ENCODE measurements at places on chromosomes 7 and 10.

GRCh38 chr7:43631559-43631958, 48.7 kb downstream of the STK17A start:
- no peak for DNase-seq

GRCh38 chr7:87413951-87414793, 61.3 kb downstream of the ABCB4 start:
- DNase-seq, result peak; percentile 69

- no peak for DNase-seq
Observed at GRCh38 chr7:1920266-1920681, 250.2 kb downstream of the ELFN1 start.

GRCh38 chr7:29349362-29349761, 154.8 kb downstream of the CHN2 start:
- no peak for DNase-seq

GRCh38 chr7:29826530-29826822, 20.2 kb downstream of the WIPF3 start:
- no peak for DNase-seq

GRCh38 chr10:86325158-86325557, 41.4 kb downstream of the GRID1 start:
- no peak for DNase-seq

DNA sequence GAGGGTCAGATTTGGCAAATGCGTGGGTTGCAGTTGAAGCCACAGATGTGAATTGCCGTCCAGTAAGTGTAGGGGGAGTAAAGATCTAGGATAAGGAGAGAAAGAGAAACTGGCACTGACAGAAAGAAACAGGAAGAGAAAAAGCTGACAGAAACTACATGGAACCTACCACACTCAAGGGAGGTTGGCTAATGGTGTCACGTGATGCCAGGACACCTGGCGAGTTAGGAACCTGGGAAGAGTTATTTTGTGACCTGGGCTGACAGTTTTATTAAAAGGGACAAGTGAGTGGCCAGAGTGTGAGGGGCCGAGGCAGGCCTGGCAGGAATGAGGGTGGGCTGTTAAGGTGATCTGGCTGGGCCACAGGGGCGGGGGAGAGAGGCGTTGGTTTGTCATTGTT, 188.7 kb downstream of the ADARB2 start:
- no peak for DNase-seq

DNA sequence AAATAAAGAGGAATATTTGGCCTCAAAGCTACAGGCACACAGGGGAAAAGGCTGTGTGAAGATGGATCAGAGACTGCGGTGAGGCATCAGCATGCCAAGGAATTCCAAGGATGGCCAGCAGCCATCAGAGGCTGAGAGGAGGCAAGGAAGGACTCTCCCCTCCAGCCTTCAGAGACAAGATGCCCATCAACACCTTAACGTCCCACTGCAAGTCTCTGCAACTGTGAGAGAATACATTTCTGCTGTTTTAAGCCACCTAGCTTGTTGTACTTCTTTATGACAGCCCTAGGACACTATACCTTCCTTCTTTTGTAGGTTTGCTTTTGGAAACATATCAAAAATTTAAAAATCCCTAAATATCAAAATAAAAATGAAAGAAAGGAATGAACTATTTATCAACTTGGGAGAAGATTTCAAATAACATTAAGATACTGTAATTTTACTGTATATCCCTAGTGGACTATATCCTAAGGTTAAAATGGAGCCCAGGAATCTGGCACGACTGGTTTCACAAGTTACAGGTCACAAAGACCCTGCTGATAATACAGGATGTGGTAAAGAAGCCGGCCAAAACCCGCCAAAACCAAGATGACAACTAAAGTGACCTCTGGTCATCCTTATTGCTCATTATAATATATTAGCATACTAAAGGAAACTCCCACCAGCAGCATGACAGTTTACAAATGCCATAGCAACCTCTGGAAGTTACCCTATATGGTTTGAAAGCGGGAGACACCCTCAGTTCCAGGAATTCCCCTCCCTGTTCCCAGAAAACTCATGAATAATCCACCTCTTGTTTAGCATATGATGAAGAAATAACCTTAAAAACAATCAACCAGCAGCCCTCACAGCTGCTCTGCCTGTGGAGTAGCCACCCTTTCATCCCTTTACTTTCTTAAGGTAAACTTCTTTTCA, 185.2 kb downstream of the AVL9 start:
- DNase-seq, result peak; percentile 77

DNA sequence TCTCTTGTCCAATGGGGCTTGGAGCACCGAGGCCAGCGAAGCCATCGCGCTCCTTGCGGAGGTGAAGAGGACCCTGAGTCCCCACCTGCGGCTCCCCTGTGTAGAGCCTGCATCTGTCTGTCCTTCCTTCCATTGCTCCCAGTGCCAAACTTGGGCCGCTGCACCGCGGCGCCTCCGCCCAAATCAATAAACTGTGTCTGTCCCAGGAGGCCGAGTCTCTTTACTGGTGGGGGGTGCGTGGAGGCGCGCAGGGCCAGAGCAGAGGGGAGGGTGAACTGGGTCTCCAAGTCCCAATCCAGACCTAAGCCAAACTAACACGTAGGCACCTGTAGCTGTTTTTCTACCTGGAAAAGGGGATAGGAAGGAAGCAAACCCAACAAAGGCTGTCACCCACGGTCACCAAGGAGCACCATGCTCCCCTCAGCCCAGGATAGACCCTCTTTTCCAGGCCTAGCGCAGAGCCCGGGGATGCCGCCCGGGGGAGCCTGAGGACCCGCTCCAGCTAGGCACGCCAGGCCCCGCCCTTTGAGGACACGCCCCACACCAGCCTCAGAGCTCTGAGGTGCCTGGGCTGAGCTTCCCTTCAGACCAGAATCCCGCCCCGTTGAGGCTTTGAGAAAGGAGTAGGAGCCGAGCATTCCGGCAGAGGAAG, 1.2 kb upstream of the CHAT start:
- DNase-seq, result no peak

GRCh38 chr7:47422611-47423010, 159.3 kb downstream of the TNS3 start:
- no peak for DNase-seq

GRCh38 chr7:7434329-7434728, 101.3 kb downstream of the COL28A1 start:
- no peak for DNase-seq

DNA sequence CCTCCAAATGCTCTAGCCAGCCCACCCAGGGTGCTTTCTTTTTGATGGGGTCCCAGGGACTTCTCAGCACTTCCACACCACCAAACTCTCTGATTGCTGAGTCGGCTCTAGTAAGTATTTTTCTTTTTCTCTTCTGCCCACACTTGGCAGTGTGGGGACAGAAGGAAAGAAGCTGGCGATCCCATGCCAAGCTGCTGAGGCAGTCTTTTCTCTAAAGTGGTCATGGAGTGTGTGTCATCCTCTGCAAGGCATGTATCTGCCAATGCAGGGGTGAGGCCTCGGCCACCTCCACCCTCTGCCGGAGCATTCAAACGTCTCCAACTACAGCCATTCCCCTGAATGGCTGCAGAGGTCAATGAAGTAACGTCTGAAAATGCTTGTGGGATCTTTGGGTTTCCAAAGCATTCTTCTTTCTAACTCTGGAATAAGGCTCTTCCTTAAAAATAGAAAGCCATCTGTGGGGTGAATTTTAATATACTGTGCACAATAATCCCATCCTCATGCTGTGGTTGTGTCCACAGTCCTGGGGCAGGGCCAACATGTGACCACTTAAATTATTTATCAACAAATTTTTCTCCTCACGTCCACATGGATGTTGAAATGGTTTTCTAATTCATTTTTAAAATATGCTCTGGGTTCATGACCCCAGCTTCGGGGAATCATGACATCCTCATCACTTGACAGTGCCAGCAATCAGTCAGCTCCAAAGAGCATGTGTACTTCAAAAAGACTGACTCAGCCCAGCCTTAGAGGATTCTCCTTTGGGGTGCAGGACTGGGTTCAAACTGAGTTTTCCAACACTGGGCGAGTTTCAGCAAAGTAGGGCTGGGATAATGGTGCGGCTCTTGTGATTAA, 171.3 kb upstream of the ITGB1 start:
- DNase-seq, result peak; percentile 69

- DNase-seq, result no peak
Observed at GRCh38 chr10:61618388-61618961, 44.3 kb upstream of the CABCOCO1 start.

DNA sequence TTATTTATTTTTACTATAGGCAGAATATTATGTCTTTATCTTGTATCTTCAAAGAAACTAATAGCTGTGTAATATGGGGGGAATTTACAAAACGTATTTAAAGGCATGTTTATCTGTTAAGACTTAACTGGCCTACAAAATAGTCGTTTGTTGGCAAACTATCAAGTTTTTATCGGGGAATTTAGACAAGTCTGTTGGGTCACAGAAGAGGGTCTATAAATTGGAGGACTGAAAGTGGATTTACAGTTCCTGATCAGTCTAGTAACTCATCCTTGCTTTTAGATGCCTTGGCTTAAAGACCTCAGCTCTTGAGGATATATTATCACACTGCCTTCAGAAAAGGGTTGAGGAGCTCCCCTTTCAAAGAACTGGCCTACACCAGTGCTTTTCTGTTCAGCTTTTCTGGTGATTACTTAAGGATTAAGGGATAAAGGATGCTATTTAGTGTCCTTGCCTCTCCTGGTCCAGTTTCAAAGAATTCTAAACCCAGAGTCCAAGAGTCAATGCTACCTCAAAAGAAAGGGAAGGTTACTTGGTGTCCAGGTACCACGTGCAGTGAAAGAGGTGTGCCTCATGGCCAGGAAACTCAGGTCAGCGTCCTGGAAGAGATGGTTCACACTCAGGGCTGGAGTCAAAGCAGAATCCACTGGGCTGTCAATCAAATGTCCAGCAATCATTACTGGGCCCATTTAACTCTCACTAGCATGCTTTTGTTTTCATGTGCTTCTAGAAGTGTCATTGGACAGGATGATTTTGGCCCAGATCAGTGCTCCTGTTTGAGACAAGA, 42.9 kb upstream of the ABI1 start:
- DNase-seq, result no peak

DNA sequence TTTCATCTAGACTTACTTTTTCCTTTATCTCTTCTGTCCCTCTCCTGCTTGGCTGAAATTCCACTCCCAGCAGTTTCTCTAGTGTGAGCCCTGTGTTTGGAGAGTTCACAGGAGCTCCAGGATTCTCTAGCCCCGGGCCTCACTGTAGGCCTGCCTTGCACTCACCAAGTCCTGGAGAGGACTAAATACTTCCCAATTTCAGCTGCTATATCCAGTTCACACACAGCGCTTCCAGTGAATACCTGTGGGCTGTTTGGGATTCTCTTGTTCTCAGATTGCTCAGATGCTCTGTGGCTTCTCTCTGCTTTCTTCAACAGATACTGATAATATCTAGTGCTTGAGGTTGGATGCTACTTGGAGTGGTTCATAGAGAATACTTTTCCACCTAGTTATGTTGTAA, 46.0 kb downstream of the MINPP1 start:
- peak; percentile 2 for DNase-seq

DNA sequence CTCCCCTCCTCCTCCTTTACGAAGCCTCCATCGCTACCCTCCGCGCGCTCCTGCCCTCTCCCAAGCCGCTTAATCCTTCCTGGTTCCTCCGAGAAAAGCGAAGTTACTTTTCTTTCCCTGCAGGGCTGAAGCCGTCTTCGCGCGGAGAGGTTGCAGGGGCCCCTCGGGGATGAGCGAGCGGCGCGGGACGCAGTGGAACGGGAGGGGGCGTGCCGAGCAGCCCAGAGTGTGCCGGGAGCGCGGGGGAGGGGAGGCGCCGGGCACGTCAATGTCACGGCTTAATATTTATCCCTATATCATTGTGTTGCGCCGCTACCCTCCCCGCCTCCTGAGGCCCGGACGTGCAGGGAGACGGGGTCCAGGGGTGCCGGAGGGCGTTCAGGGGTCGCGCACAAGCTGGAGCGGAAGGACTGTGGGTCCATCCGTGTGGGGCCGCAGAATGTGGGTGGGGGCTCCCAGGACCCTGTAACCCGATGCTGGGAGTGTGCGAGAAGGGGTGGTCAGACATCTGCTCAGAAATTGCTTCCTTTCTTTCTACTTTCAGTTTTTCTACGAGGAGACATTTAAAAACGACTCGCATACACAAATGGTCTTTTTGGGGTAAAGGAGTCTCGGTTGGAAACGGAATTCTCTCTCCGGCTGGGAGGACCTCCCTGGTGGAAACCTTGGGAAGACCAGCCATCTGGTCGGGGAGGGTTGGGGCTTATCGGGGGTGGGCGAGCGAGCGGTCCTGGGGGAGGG, 2.4 kb downstream of the CDK6 start:
- DNase-seq, result peak; percentile 82

DNA sequence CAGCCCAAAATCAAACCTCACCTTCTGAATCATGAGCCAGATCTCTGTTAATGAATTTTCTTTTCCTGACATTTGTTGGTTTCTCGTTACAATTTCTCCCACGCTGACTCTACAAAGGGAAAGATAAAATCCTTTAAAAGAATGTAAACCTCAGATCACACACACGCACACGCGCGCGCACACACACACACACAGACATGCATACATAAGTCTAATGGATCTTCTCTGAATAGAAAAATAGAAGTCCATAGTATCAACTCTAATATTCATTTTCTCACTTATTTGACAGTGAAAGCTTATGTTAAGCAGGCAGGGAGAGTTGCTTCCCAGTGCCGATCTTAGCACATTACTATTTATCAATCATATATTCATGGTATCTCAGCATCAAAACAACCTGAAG, 1.4 kb downstream of the ETV1 start:
- peak; percentile 69 for DNase-seq

DNA sequence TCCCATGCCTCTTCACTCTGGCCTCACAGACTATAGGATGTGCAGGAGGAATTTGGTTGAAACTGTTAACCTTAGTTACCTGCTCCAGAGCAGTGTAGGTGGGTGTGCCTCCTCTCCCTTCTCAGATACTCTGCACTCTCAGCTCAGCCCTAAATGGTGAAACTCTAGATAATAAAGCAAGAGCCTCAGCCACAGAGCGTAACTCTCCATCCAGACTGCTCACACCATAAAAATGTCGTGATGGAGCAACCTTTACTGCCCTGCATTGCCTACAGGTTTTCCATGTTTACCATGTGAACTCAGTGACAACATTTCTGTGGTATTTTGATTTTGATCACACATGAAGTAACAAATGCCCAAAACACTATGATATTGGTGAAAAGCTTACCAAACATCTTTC, 227.7 kb downstream of the CREB5 start:
- DNase-seq, result no peak

DNA sequence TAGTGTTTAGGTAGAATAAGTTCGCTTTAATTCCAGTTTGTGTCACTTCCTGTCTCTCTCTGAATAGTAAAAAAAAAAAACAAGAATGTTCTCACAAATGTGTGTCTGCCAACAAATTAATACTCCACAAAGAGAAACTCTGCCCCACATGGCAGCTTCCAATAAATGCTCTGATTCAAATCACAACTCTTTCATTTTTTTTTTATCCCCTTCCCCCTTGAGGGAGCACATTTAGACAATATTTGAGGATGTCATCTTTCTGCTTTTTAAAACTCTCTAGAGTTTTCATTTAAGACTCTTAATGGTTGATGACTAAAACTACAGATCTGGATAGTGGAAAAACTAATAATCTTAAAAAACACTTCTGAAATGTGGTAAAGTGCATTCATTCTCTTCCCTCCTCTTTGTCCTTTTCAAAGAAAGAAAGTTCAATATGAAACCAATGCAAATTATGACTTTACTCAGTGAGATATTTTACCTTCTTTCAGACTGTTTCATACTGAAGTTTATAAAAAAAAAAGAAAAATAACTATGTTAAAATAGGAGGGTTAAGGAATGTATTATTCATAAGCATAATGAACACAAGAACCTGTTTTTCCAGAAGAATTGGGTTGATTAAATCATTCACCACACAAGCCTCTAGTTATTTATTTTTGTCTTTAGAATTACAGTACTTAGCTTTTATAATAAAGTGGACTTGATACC, 42.3 kb downstream of the ARID5B start:
- DNase-seq, result peak; percentile 66

- DNase-seq, result no peak
Observed at GRCh38 chr10:13891128-13892000, 304.6 kb downstream of the PRPF18 start.

- DNase-seq, result no peak
Observed at GRCh38 chr7:127628445-127628844, 10.5 kb upstream of the PAX4 start.
